ENCODE measurements at places on chromosomes 3 and 15. TPM values are rescaled to one million over a fixed set of nuclear protein-coding genes. Genes with fewer than 3 reads are reported as not detected.

The INTS14 gene
- total RNA-seq = 25.5 TPM

The ADAMTS17 gene
- 5.2 TPM for total RNA-seq

The HERC2 gene
- total RNA-seq = 48.6 TPM

The FBXO40 gene
- total RNA-seq = not detected

The TRIM42 gene
- not detected for total RNA-seq

The RBM15B gene
- 27.5 TPM for total RNA-seq

The LYZL4 gene
- not detected for total RNA-seq

The TPRG1 gene
- total RNA-seq = 23.7 TPM

The ONECUT1 gene
- total RNA-seq = not detected

The UQCC5 gene
- 43.0 TPM for total RNA-seq

The LRRFIP2 gene
- 45.9 TPM for total RNA-seq

The CHRD gene
- total RNA-seq = 2.1 TPM

The RTP3 gene
- not detected for total RNA-seq

The LMOD3 gene
- 0.20 TPM for total RNA-seq

The GP9 gene
- total RNA-seq = 8.9 TPM

The ISLR2 gene
- total RNA-seq = 1.3 TPM

The TTC23 gene
- 28.0 TPM for total RNA-seq

The SCG5 gene
- total RNA-seq = 0.97 TPM

The ITPR1 gene
- 65.1 TPM for total RNA-seq

The UBE2E2 gene
- total RNA-seq = 44.6 TPM

The OR4F6 gene
- total RNA-seq = not detected

The TGM4 gene
- not detected for total RNA-seq

The CMTM8 gene
- 28.9 TPM for total RNA-seq

The SYNM gene
- total RNA-seq = 15.4 TPM

The MB21D2 gene
- total RNA-seq = 4.6 TPM

The CSTA gene
- 10.3 TPM for total RNA-seq

The A4GNT gene
- 0.44 TPM for total RNA-seq

The OR5H14 gene
- total RNA-seq = not detected

The GNAT1 gene
- total RNA-seq = not detected

The SAMMSON gene
- total RNA-seq = 0.30 TPM

The TADA3 gene
- 64.3 TPM for total RNA-seq

The PLXND1 gene
- total RNA-seq = 396 TPM

The OR4F15 gene
- total RNA-seq = not detected

The MEGF11 gene
- total RNA-seq = not detected

The NANOGP8 gene
- 0.63 TPM for total RNA-seq

The TRH gene
- total RNA-seq = not detected

The SNX22 gene
- 44.0 TPM for total RNA-seq

The MUSTN1 gene
- total RNA-seq = 62.9 TPM

The EOMES gene
- total RNA-seq = 0.91 TPM

The MOBP gene
- 0.22 TPM for total RNA-seq

The CLASP2 gene
- 60.9 TPM for total RNA-seq

The ZNF860 gene
- total RNA-seq = not detected

The XIRP1 gene
- 1.2 TPM for total RNA-seq

Data from upper lobe of left lung (tissue), 6 donors.